ENCODE measurements at places on chromosomes 1 and 21. TPM values are rescaled to one million over a fixed set of nuclear protein-coding genes. Genes with fewer than 3 reads are reported as not detected.

DNA sequence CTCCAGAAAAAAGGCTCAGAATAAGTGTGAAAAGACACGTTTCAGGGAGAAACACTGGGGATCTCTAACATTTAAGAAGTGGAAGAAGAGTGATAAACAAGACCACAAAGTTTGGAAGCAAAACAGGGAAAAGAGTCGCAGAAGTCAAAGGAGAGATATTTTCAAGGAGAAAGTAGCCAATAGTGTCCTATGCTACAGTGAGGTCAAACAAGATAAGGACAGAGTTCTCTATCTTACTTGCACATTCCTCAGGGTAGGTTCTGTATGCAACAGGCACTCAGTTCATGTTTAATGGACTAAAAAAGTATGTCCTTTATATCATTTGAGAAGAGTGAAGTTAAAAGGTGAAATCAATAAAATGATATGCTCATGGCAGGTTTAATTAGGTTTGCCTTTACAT is 13.8 kb upstream of the EDEM3 start:
- H3K27me3 ChIP-seq, result peaks cover 10% of the 10 kb centered on the region
- H3K4me1 ChIP-seq, result no peaks in the 10 kb centered on the region
- no peak overlapping the region for H3K27ac ChIP-seq
- no peak overlapping the region for H3K4me3 ChIP-seq
- no peak for DNase-seq

DNA sequence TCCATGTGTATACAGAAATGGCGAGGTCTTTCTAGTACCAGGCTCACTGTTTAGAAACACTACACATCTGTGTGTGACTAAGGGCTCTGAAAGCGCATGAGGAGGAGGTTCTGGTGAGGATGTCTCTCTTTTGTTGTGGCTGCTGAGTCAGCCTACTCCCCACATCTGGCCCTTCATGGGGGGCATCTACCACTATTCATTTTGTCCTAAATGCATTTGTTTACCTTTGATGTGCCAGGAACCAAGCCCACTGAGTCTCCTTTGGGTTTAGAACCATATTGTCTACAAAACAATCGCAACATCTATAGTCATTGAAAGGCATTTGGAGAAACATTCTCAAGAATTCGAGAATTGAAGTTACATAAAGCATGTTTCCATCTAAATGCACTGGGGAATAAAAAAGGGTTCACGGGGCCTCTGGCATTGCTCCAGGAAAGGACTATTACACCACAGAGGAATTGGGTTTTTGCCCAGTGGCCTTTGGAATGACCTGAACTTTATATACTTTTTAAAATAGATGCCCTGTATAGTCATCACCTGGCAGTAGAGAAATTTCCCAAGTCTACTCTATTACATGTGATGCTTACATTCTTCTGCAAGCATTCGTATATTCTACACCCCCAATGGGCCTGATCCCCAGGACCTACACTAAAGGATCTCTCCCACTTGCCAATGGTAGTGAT is 35.1 kb upstream of the ADORA3 start:
- no peaks in the 10 kb centered on the region for H3K36me3 ChIP-seq
- no peak overlapping the region for H3K27ac ChIP-seq
- H3K4me3 ChIP-seq, result no peak overlapping the region
- DNase-seq, result no peak
- peaks cover 2% of the 10 kb centered on the region for H3K4me1 ChIP-seq
- peaks cover 14% of the 10 kb centered on the region for H3K27me3 ChIP-seq

- DNase-seq, result no peak
- no peak overlapping the region for H3K27ac ChIP-seq
- H3K4me3 ChIP-seq, result no peak overlapping the region
- no peaks in the 10 kb centered on the region for H3K27me3 ChIP-seq
These were observed 352.5 kb downstream of the ZNF326 start for GRCh38 chr1:90347366-90347765.

GRCh38 chr1:239761509-239761908 is 330.2 kb upstream of the FMN2 start:
- no peaks in the 10 kb centered on the region for H3K4me1 ChIP-seq
- H3K27ac ChIP-seq, result no peak overlapping the region
- no peak for DNase-seq
- H3K36me3 ChIP-seq, result no peaks in the 10 kb centered on the region
- no peak overlapping the region for H3K4me3 ChIP-seq

GRCh38 chr1:47776667-47777131 is 220.5 kb downstream of the TRABD2B start:
- no peaks in the 10 kb centered on the region for H3K36me3 ChIP-seq
- DNase-seq, result no peak
- H3K27ac ChIP-seq, result no peak overlapping the region
- no peaks in the 10 kb centered on the region for H3K4me1 ChIP-seq

- no peaks in the 10 kb centered on the region for H3K4me1 ChIP-seq
- H3K36me3 ChIP-seq, result no peaks in the 10 kb centered on the region
- H3K4me3 ChIP-seq, result no peak overlapping the region
- H3K27me3 ChIP-seq, result peaks cover 34% of the 10 kb centered on the region
These were observed 61.8 kb upstream of the CD1D start for GRCh38 chr1:158118713-158119402.

DNA sequence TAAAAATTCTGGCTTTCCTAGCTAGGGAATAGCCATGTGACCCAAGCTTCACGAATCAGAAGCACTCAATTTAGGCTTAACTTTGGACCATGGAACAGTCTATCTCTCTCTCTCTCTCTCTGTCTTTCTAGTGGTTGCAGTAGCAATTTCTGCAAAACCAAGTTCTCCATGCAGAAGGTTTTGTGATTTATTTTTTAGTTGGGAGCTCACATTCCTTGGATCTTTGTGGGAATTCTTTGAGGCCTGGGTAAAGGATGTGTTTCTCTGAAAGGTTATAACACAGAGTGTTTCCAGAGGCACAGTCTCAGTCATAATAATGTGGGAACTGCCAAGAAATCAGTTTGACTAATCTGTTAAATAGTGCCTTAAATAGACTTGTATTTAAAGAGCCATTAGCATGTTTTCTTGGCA is 112.3 kb upstream of the COL11A1 start:
- H3K27ac ChIP-seq, result no peak overlapping the region
- H3K36me3 ChIP-seq, result no peaks in the 10 kb centered on the region
- H3K4me1 ChIP-seq, result no peaks in the 10 kb centered on the region
- H3K4me3 ChIP-seq, result no peak overlapping the region
- DNase-seq, result no peak

DNA sequence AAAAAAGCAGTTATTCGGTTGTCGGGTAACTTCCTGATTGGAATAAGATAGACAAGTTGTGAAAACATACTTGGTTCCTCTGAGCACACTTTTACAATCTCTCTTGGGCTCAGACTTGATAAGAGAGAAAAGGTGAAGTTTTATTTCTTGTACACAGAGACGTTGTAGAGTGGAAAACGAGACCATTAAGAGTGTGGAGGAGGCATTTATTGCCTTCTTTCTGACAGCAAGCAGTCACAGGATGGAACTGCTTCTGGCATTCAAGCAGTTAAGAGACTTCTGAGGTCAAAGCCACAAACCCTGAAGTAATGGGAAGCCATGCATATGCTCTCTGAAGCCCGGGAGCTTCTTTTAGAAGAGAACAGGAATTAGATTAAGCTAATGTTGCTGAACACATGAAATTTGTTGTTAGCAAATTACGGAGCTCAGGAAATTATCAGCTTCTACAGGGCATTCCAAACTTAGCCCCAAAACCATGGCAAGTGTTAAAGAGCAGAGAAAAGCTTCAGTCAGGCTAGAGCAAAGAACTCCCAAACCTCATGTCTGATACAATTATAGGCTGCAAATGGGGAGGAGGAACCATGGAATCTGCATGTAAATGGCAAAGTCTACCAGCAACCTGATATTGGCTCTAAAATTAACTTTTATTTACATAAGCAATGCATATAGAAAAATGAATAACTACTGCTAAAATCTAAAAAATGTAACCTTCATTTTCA is 26.0 kb downstream of the S1PR1 start:
- H3K27me3 ChIP-seq, result no peaks in the 10 kb centered on the region
- H3K4me1 ChIP-seq, result peaks cover 59% of the 10 kb centered on the region
- H3K36me3 ChIP-seq, result no peaks in the 10 kb centered on the region
- peak; percentile 73 for DNase-seq

DNA sequence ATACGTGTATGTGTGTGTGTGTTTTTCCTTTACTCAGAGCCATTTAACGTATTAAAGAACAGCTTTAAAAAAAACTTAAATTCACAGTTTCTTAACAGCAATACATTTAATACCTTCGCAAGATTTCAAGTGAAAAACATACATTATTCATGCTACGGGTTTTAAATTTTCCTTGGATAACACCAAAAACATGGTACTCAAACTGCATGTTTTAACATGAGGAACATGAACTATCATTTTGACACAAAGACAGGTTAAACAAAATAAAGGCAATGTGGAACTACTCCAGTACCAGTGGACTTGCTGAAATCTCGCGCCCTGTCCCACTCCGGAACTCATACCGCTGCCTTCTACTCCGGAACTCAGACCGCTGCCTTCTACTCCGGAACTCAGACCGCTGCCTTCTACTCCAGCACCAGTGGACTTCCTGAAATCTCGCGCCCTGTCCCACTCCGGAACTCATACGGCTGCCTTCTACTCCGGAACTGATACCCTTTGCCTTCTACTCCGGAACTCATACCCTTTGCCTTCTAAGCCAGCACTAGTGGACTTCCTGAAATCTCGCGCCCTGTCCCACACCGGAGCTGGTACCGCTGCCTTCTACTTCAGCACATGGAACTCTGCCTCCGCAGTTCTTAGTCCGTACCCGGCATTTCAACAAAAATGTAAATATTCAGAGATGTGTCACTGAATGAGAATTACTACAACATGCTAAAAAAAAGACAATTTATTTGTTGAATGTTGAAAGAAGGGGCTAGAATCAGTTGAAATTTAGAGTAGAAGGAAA is 148.6 kb downstream of the NCAM2 start:
- no peaks in the 10 kb centered on the region for H3K36me3 ChIP-seq
- H3K4me3 ChIP-seq, result no peak overlapping the region
- H3K27ac ChIP-seq, result no peak overlapping the region
- H3K4me1 ChIP-seq, result no peaks in the 10 kb centered on the region
- DNase-seq, result no peak

- no peak for DNase-seq
- H3K4me1 ChIP-seq, result no peaks in the 10 kb centered on the region
- H3K27me3 ChIP-seq, result no peaks in the 10 kb centered on the region
- H3K4me3 ChIP-seq, result no peak overlapping the region
- no peak overlapping the region for H3K27ac ChIP-seq
- no peaks in the 10 kb centered on the region for H3K36me3 ChIP-seq
These were observed 141.5 kb downstream of the DNAH14 start for GRCh38 chr1:225070972-225071371.

GRCh38 chr1:182599339-182599738 is 4.8 kb downstream of the RGS16 start:
- no peak overlapping the region for H3K4me3 ChIP-seq
- H3K27me3 ChIP-seq, result peaks cover 24% of the 10 kb centered on the region
- no peaks in the 10 kb centered on the region for H3K36me3 ChIP-seq
- H3K4me1 ChIP-seq, result no peaks in the 10 kb centered on the region
- no peak for DNase-seq
- no peak overlapping the region for H3K27ac ChIP-seq

- H3K36me3 ChIP-seq, result no peaks in the 10 kb centered on the region
- H3K4me1 ChIP-seq, result no peaks in the 10 kb centered on the region
- no peak overlapping the region for H3K4me3 ChIP-seq
- no peaks in the 10 kb centered on the region for H3K27me3 ChIP-seq
- H3K27ac ChIP-seq, result no peak overlapping the region
- DNase-seq, result no peak
These were observed 42.1 kb downstream of the NRIP1 start for GRCh38 chr21:15022608-15023261.

- H3K4me3 ChIP-seq, result no peak overlapping the region
- H3K36me3 ChIP-seq, result no peaks in the 10 kb centered on the region
- no peaks in the 10 kb centered on the region for H3K4me1 ChIP-seq
- peak; percentile 11 for DNase-seq
- H3K27ac ChIP-seq, result no peak overlapping the region
These were observed 1512.7 kb upstream of the TPTE start for GRCh38 chr21:9008636-9009035.

DNA sequence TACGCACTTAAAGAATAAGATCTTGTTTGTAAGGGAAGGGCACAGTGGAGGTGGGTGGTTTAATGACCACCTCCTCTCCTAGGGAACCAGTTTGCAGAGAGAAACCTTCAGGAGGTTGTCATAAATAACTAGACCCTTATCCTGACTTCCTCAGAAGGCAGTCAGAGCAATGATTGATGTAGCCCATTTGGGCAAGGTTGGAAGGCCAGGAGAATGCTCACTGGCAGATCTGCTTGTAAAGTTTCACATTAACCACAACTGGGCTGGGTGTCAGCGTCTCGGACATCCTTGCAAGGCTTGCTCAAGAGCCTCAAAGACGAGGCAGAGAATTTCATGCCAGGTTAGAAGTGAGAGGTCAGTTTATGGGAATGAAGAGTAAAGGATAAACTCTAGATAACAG is 87.6 kb upstream of the TRABD2B start:
- no peaks in the 10 kb centered on the region for H3K36me3 ChIP-seq
- no peak overlapping the region for H3K27ac ChIP-seq
- peaks cover 5% of the 10 kb centered on the region for H3K4me1 ChIP-seq
- peaks cover 3% of the 10 kb centered on the region for H3K27me3 ChIP-seq

GRCh38 chr1:184691719-184692324 is 62.8 kb downstream of the EDEM3 start:
- H3K4me3 ChIP-seq, result no peak overlapping the region
- H3K27me3 ChIP-seq, result no peaks in the 10 kb centered on the region
- DNase-seq, result peak; percentile 67
- peaks cover 7% of the 10 kb centered on the region for H3K36me3 ChIP-seq
- no peaks in the 10 kb centered on the region for H3K4me1 ChIP-seq
- no peak overlapping the region for H3K27ac ChIP-seq

DNA sequence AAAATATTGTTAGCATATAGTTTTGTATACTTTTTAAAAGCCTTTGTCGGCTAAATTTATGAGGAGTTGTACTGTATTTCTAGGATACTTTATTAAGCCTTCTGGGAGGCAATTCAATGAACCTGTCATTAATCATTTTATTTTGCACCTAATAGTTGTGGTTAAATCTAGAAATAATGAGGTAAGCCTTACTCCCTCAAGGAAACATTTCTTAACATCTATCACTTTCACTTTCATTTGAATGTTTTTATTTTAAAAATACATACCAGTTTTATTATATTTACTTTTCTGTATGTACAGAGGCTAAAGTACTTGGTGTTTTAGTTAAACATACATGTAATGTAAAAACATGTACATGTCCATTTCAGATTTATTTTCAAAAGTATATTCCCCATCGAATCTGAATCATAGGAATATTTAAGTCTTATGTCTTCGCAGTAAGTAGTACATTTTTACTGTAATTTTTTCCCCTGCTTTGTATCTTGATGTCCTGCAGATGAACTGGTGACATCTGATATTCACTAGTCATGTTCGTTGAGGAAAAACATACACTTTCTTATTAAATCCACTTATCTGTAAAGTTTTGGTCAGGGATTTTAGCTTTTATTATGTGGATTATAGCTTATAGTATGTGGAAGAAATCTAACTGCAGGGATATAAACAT is 82.8 kb downstream of the DISP1 start:
- DNase-seq, result peak; percentile 74
- H3K27ac ChIP-seq, result peak overlapping the region; percentile 38
- H3K4me1 ChIP-seq, result peaks cover 7% of the 10 kb centered on the region
- no peaks in the 10 kb centered on the region for H3K27me3 ChIP-seq
- peak overlapping the region; percentile 65 for H3K4me3 ChIP-seq

Gene CASQ2
- not detected for total RNA-seq

Gene OMA1
- 4.6 TPM for total RNA-seq

Gene EPS8L3
- not detected for total RNA-seq

Gene NR1I3
- total RNA-seq, result not detected

Gene SLC1A7
- total RNA-seq, result not detected

Gene CASZ1
- 5.1 TPM for total RNA-seq

Gene FMN2
- not detected for total RNA-seq

Gene SLAMF7
- not detected for total RNA-seq

Gene AVPR1B
- total RNA-seq, result not detected

Gene MECR
- total RNA-seq, result 30.1 TPM

Gene HSD3B2
- not detected for total RNA-seq

Gene TMCC2
- total RNA-seq, result 2.1 TPM

Gene KCNJ9
- not detected for total RNA-seq

All from endothelial cell of umbilical vein (primary cell).